ENCODE measurements at places on chromosomes 1 and 21. TPM values are rescaled to one million over a fixed set of nuclear protein-coding genes. Genes with fewer than 3 reads are reported as not detected.
A peak's percentile ranks its signal among the peaks of the same experiment; 100 is the strongest.

Gene RAB7B
- polyA plus RNA-seq = 20.1 TPM

Gene HSD3B2
- not detected for polyA plus RNA-seq

Gene PTGER3
- 1.6 TPM for polyA plus RNA-seq

Gene GJA9
- not detected for polyA plus RNA-seq

Gene MRPS15
- polyA plus RNA-seq = 112 TPM

Gene GBP2
- 19.6 TPM for polyA plus RNA-seq

Gene CHIA
- not detected for polyA plus RNA-seq

Gene ANGPTL1
- 4.2 TPM for polyA plus RNA-seq

DNA sequence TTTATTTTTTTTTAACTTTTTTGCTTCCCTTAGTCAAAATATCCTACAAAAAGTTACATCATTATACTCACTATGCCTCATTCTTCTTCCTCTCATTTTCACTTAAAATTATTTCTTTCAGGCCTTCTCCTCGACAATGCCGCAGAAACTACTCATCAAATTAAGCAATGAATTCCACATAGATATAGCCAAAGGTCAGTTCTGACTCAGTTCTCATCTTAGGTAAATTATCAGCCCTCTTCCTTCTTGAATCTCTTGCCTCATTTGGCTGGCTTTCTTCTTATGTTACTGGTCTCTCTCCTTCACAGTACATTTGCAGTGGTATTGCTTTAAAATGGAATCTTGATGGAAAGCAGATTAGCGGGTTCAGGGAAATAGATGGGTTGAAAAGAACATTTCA is 260.7 kb upstream of the BRINP3 start:
- DNase-seq = no peak

GRCh38 chr21:21751286-21751685 is 753.1 kb downstream of the NCAM2 start:
- DNase-seq = no peak

GRCh38 chr1:6118415-6118814 is 61.7 kb downstream of the CHD5 start:
- DNase-seq = peak; percentile 5

- no peak for DNase-seq
Measured at GRCh38 chr1:32830092-32830852, 12.8 kb downstream of the S100PBP start.

DNA sequence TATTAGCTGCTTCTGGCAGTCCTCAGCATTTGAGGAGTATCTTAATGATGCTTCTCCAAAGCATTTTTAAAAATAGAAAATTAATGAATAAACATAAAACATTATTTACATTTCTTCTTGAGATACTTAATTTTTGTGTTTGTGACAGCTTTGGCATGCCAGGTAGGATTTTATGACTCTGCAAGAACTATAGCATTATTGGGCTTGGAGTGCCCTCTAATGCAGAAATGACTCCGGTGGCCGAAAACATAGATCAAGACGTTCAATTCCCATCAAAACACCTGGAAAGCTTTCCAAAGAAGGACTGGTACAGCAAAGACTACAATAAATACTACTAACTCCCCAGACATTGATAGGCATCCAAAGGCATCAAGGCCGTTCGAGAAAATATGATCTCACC is 366.4 kb upstream of the CXADR start:
- no peak for DNase-seq

DNA sequence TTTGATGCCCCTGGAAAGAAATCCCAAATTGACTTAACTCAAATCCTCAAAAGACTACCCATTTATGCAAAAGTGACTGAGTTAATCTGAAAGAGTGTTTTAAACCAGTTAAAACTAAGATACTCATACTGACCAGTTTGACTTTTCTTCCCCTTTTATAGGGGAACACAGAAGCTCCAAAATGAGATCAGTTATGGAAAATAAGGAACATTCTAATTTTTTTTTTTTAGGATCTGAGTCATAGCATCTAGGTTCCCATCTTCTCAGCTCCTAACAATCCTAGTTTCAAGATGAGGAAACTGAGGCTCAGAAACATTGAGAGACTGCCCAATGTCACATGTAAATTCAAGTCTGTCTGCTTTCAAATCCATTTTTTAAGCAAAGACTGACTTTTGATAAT is 231.1 kb upstream of the RUNX1 start:
- no peak for DNase-seq

- peak; percentile 96 for DNase-seq
Measured at GRCh38 chr1:1318131-1318652, 6.3 kb downstream of the INTS11 start.

DNA sequence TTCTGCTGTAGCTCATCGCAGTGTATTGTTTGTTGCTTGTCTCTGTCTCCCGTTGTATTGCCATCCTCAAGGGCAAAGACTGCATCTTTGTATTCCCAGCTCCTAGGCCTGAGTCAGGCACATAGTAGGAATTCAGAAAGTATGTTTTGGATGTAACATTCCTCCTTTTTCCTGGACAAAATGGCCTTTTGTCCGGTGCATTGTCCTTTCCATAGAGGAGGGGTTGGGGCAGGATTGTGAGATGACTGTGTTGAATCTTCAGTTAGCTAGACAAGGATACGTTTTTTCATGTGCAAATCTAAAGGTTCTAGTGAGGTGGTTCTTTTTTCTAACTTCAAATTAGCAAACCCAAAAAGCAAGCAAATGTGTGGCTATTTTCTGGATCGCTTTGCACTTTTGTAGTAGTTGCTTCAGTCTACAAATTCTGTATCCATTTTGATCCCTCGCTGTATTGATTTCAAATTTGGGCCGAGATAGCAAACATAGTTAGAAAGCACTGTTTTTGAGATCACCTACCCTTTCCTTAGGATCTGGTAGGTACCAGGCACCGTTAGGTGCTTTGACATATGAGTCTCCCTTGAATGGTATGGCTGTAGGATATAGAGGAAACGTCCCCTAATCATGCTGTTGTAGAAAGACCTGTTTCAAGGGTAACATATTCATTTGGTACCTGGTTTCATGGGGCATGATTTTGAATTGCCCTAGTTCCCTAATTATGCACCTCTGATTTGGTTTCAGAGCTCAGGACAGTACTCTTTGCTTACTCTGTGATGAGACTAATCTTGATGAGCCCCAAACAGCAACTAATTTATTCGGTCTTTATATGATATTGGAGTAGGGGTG is 1.2 kb downstream of the PPP1R8 start:
- DNase-seq = peak; percentile 13

DNA sequence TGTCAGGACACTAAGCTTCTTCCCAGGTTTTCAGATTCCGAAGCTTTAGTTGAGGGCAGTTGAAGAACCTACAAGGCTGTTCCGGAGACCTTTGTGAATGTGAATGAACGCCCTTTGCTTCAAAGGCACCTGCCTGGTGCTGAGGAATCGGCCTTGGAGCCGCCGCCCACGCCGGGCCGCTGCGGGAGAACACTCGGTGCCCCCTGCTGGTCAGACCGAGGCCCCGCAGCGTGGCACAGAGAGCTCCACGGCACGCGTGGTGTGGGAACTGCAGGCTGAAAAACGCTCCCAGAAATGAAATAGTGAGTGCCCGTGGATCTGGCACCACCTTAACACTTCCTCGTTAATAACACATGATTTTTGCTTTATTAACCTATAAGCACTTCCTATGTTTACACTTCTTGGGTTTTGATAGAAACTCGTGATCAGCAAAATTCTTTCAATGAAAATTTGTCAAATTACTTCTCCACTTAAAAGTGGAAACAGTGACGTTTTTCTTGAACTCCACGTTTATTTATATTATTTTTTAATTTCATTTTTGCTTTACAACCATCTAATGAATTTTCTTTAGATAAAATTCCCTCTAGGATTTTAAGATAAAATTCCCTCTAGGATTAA is 460.6 kb downstream of the DSCAM start:
- peak; percentile 25 for DNase-seq

DNA sequence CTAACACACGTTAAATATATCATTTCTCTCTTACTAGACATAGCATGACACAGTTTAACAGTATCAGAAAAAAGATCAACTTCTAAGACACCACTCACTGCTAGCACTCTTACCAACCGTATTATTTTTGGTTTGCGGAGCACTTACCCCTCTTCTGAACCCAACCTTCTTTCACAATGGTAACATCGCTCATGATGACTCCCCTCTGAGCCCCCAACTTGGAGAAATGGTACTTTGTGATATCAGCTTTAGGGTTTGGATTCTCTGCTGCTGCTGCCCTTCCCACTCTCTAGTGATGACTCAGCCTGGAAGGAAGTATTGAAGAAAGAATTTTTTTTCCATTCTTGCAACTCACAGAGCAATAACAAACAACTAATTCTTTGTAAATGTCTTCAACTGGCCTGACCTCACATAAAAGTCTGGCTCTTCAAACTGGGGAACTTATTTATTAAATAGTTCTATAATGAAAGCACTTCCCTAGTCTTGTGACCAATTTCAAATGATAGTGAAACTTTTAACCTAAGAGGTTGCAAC is 7.0 kb downstream of the AKT3 start:
- peak; percentile 82 for DNase-seq

DNA sequence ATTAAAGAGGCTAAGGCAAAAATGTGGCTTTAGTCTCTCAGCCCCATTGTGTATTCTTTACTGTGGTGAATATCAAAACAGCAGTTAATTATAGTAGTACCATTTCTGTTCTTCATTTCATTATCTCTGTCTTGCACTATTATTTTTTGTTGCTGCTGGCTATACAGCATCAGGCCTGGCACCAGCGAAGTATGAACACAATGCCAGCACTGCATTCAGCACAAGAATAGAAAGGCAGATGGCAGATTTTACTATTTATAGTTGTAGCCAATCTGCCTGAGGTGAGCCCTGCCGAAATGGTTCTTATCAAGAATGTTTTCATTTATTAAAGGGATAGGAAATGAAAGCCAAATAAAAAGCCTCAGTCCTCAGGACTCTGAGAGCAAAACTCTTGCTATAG is 72.1 kb downstream of the GPR52 start:
- no peak for DNase-seq

DNA sequence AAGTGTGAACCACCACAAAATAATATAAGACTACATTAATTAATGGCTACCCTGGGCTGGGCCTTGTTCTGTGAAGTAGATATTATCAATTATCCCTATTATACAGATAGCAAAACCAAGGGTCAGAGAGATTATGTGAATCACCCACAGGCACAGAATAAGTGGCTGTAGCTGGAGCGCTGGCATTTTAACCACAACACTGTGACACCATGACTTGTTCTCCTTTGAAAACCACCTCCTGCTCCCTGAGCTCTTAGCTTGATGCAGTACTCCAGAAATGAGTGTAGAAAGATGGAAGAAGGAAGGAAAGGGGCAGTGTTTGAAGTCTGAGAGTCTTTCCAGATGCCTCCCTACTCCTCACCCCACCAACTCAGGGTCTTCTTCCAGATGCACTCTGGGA is 29.5 kb upstream of the JUN start:
- no peak for DNase-seq

- no peak for DNase-seq
Measured at GRCh38 chr1:168947041-168947440, 159.4 kb upstream of the ATP1B1 start.

DNA sequence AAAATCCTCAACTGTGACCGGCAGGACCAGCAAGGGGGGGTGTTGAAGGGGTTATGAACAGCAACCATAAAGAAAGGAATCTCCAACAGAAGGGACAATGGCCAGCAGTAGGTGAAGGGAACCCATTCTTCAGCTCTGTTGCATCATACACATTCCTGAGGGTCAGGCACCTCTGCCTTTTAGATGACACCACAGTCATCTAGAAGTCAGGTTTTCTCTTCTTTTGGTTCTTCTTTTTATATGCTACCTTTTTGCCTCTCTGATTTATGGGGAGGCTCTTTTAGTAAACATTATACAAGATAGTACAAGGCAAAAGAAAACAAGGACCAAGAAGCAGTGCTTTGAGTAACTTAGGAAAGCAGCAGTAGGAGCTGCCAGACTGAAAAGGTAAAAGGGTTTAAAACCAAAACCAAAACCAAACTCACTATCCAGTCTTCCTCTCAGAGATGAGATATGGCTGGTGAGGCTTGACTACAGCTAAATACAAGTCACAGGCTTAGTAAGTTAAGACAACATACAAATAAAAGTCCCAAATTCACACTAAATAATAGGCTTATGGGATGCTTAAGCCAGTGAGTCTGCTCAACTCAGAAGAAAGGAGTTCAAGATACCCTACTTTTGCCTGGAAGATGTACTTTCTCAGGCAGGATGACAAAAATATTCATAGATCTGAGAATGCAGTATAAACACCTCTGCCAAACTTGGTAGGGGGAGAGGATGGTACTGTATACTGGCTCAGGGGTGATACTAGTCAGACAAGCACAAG is 4.1 kb downstream of the TEX38 start:
- DNase-seq = no peak

DNA sequence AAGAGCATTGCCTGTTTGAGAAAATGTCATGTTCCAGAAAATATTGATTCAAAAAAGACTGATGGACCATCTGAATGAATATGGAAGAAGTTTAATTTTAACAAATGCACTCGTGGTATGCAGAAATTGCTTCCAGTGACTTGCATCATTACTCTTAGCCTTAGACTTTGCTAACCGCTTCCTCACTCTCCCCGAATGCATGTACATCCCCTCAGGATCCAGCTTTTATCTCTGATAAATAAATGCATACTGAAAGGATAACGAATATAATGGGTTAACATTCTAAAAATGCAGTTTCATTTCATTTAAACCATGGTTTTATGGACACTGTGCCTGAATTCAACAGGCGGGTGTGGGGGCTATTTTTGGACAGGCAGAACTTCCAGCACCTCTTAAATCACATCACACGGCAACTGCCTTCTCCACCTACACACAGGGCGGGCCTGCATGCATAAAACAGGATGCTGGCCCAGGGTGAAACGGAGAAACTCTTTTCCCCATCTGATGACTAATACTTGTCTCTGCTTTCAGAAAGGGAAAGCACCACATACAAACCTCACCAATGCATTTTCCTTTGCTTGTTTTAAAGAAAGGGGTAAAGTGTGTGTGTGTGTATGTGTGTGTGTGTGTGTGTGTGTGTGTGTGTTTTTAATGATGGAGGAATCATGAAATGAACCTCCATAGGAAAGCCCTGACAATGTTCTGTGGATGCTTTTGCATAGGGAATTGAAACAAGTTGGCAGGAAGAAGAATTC is 48.7 kb downstream of the SPAG17 start:
- peak; percentile 82 for DNase-seq

Measured in fibroblast of lung (primary cell).